Hematopoietic multipotent progenitor cell treated with erythropoietin and hydrocortisone succinate and interleukin-3 and kit ligand, for 6 days (in vitro differentiated cells): ENCODE measurements at places on chromosomes 1 and 21.

DNA sequence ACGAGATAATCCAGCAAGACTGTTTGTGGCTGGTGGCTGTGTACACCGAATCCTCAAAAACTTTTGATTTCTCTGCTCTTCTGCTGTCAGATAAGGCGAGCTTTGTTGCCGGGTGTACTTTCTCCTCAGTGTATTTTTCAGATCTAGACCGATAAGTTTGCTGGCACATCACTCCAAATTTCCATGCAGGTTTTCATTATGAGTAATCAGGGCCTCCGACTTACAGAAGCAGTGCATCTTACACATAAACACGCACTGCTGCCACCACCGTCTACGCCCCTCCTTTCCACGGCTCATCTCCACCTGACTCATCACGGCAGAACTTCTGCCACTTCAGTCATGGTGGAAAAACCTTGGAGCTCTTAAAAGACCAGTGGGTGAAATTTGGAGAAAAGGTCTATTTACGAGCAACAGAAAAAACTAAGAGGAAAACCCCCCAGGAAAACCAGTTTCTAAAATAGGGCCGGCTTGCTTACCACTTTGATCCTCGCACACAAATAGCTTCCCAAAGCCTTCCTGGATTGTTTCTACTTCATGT lies 7.7 kb downstream of the ZBTB21 start:
- DNase-seq = no peak

DNA sequence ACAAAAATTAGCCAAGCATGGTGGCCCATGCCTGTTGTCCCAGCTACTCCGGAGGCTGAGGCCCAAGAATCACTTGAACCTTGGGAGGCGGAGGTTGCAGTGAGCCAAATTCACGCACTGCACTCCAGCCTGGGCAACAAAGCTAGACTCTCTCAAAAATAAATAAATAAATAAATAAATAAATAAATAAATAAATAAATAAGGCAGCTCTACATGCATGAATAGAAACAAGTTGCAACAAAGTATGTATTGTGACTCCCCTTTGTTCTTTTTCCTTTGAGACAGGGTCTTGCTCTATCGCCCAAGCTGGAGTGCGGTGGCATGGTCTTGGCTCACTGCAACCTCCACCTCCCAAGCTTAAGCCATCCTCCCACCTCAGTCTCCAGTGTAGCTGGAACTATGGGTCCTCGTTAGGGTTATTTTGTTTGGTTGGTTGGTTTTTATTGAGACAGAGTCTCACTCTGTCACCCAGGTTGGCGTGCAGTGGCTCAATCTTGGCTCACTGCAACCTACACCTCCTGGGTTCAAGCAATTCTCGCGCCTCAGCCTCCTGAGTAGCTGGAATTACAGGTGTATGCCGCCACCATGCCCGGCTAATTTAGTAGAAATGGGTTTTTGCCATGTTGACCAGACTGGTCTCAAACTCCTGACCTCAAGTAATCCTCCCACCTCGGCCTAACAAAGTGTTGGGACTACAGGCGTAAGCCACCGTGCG lies 8.0 kb downstream of the USP48 start:
- DNase-seq = no peak

DNA sequence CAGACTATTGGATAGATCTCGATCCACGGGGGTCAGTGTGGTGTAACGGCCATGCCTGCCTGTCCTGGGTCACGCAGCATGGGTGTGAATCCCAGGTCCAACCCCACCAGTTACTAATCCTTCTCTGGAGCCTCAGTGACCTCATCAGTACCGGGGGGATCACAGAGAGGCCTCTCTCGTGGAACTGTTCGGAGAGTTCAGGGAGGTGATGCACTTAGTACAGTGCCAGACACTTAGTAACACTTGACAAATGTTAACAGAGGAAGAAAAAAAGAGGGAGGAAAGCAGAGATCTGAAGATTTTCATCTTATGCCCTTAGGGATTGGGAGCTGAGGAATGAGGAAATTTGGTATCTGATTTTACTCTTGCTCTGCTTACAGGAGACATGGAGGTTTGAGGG lies 2.9 kb downstream of the ABCA4 start:
- no peak for DNase-seq

DNA sequence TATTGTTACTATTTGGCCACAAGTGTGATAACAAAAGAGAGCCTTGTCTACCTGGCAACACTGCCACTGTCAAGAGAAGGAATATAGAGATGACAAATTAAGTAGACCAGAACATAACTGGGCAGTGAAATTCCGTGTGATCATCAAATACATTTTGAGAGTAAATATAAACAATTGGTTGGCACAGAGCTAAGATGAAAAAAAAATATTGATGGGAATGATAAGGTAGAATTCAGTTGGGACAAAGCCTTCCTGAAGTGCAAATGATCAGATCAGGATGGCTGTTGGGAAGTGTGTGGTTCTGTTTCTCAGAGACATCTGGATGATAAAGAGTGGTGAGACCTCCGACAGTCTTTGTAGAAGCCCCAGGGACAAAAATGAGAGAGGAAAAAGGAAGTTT lies 205.5 kb upstream of the CAMK1G start:
- no peak for DNase-seq

GRCh38 chr1:165507570-165507969 lies 36.2 kb upstream of the LRRC52 start:
- DNase-seq = no peak

- no peak for DNase-seq
Observed at GRCh38 chr1:201104141-201104540, 8.1 kb downstream of the CACNA1S start.

DNA sequence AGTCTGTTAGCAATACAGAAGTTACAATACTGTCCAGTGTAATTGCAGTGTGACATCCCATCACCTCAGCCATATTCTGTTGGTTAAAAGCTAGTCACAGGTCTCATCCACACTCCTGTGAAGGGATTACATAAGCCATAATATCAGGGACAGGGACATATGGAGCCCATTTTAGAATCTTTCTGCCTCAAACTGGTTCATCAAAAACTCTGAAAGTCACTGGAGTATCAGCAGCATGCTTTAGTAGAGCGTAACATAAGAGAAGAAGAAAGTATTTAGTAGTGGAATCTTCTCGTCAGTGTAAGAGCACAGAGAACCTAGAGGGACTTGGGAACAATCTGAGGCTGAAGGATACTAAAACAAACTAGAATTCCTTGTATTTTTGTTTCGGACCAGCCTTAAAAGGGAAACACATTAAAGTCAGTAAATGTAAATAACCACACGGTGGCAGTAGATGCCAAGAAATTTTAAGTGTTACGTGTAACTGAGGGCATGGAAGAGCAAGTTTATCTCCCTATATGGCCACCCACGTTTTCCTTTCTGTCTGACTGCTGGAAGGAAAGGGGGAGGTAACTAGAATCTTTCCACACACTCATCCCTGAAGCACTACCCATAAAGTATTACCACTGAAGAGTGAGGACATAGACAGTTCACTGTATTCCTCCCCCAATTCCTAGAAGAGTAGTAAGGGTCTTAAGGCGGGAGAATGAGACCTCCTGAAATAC lies 41.6 kb upstream of the AGL start:
- DNase-seq = peak; percentile 95

DNA sequence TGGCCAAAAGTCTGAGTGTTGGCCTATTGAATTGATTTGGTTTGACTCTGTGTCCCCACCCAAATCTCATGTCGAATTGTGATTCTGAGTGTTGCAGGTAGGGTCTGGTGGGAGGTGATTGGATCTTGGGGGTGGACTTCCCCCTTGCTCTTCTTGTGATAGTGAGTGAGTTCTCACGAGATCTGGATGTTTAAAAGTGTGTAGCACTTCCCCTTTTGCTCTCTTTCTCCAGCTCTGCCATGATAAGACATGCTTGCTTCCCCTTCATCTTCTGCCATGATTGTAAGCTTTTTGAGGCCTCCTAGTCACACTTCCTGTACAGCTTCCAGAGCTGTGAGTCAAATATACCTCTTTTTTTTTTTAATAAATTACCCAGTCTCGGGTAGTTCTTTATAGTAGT lies 297.1 kb upstream of the ZRANB2 start:
- no peak for DNase-seq

- peak; percentile 45 for DNase-seq
Observed at GRCh38 chr1:199182186-199182843, 543.5 kb downstream of the PTPRC start.

DNA sequence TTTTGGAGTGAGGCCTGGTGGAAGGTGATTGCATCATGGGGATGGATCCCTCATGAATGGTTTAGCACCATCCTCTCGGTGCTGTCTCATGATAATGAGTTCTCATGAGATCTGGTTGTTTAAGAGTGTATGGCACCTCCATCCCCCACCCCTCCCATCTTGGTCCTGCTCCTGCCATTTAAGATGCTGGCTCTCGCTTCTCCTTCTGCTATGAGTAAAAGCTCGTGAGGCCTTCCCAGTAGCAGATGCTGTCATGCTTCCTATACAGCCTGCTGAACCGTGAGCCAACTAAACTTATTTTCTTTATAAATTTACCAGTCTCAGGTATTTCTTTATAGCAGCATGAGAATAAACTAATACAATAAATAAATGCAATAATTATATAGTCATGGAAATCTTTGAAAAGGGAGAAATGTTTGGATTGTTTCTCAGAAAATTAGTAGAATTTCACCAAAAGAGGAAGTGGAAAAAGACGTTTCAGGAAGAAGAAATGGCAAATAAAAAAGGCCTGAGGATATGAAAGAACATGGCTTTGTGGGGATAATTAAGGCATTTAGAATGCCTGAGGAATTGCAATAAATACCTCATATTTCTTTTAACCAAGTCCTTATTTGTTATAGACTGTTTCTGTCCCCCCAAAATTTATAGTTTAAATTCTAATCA lies 451.2 kb upstream of the ADGRL4 start:
- no peak for DNase-seq

- DNase-seq = no peak
Observed at GRCh38 chr1:163265547-163265946, 56.2 kb upstream of the NUF2 start.

- DNase-seq = no peak
Observed at GRCh38 chr1:79585801-79586200, 579.3 kb upstream of the ADGRL4 start.

GRCh38 chr1:68213843-68214242 lies 18.5 kb downstream of the WLS start:
- peak; percentile 26 for DNase-seq

DNA sequence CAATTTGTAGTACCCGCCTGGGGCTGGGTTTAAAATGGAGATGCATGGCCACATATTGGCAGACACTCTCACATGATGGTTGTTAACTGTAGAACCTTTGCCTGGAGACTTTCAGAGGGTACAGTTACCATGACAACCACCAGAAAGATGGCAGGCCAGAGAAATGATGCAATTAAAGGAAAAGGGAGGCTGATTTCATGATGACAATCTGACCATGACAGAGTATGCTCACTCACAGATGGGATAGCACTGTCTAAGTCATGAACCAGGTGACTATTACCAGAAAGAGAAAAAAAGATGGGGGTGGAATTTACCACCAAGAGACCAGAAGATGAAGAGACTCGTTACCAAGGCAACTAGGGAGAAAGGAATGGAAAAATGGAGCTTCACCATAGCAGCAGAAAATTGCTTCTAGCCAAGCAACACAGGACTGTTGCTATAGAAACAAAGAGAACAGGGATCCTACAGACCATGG lies 3.5 kb upstream of the TRIT1 start:
- DNase-seq = no peak

- DNase-seq = no peak
Observed at GRCh38 chr21:42344631-42345030, 6.2 kb downstream of the TFF2 start.

DNA sequence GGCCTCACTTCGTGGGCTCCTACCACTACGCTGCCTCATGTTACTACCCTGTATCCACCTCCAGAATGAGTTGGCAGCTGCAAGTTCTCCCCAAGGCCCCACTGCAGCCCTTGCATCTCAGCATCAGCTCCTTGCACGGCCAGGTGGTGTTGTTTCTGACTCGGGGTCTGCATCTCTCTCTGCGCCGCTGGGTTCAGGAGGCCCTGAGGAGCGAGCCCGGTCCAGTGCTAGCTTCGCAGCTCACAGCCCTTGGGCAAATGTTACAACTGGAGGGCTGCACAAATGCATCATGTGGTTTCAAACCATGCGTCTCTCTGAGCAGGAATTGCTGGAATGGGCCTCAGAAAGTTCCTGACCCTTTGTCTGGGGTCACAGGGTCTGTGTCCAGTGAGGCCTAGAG lies 3.2 kb upstream of the CLDN14 start:
- no peak for DNase-seq

DNA sequence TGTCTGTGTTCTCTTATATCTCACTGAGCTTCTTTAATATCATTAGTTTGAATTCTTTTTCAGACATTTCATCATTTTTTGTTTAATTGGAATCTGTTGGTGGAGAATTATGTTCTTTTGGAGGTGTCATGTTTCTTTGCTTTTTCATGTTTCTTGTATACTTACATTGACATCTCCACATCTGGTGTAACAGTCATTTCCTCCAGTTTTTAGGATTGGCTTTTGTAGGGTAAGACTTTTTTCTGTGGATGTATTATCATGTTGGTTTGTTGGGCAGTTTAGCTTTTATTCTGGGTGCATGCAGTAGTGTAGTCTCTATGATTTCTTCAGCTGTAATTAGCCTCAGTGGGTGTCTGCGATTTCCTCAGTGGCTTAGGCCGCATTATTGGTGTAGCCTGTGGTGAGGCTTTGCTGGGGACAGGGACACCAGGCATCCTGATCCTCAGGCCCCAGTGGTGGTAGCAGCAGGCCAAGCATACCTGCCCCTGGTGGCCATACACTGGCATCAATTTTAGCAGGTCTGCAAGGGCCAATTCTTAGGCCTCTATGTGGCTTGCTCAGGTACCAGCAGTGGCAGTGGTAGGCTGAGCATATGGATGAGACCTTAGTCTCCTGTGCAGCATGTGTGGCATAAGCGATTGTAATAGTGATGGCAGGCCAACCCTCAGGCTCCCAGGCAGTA lies 77.6 kb upstream of the SAMD13 start:
- no peak for DNase-seq
